Hematopoietic multipotent progenitor cell (in vitro differentiated cells): ENCODE measurements at places on chromosomes 13 and 19. TPM values are rescaled to one million over a fixed set of nuclear protein-coding genes. Genes with fewer than 3 reads are reported as not detected.

ZIK1 gene
- total RNA-seq = 24.2 TPM

ERICH4 gene
- total RNA-seq = under 0.01 TPM

RHPN2 gene
- under 0.01 TPM for total RNA-seq

PABPC3 gene
- total RNA-seq = 0.54 TPM

COX6B2 gene
- 0.27 TPM for total RNA-seq

ZNF528 gene
- 8.1 TPM for total RNA-seq

ZNF135 gene
- 14.8 TPM for total RNA-seq

SHISA2 gene
- total RNA-seq = 0.27 TPM

F2RL3 gene
- 2.4 TPM for total RNA-seq

GIPR gene
- total RNA-seq = under 0.01 TPM

CCDC9 gene
- total RNA-seq = 6.5 TPM

PSG2 gene
- not detected for total RNA-seq

CPAMD8 gene
- total RNA-seq = 0.81 TPM
